Fibroblast of lung (primary cell): ENCODE measurements at places on chromosomes 12 and 14. TPM values are rescaled to one million over a fixed set of nuclear protein-coding genes. Genes with fewer than 3 reads are reported as not detected.

Gene TAMALIN
- 11.3 and 12.1 TPM in 2 replicates for total RNA-seq

Gene PTPRQ
- 0.77 and 1.3 TPM in 2 replicates for total RNA-seq

Gene RERG
- total RNA-seq, result 0.26 and 0.33 TPM in 2 replicates

Gene TAS2R46
- 1.5 and 2.0 TPM in 2 replicates for total RNA-seq

Gene EIF2S3B
- 1.7 and 1.8 TPM in 2 replicates for total RNA-seq

Gene CISTR
- total RNA-seq, result not detected in 2 replicates

Gene HOXC6
- total RNA-seq, result 0.17 and 0.51 TPM in 2 replicates

Gene ADAMTS20
- total RNA-seq, result not detected in 2 replicates

Gene HSPB8
- 21.3 and 23.8 TPM in 2 replicates for total RNA-seq

Gene TEX52
- total RNA-seq, result not detected in 2 replicates

Gene CIROP
- 0.17 and 1.0 TPM in 2 replicates for total RNA-seq

Gene GLT1D1
- total RNA-seq, result under 0.01 TPM in 2 replicates

Gene CCND2
- 35.2 and 37.3 TPM in 2 replicates for total RNA-seq

Gene PPM1H
- total RNA-seq, result 0.51 and 3.1 TPM in 2 replicates

Gene GLIPR1L1
- total RNA-seq, result under 0.01 TPM in 1 of 2 replicates, not detected in the other

- no peak overlapping the region for H3K27ac ChIP-seq
- DNase-seq, result no peak
- no peaks in the 10 kb centered on the region for H3K36me3 ChIP-seq
- peaks cover 4% of the 10 kb centered on the region for H3K4me1 ChIP-seq
Observed at GRCh38 chr14:34502545-34503225, 36.8 kb downstream of the EAPP start.

- peak; percentile 72 for DNase-seq
- no peaks in the 10 kb centered on the region for H3K36me3 ChIP-seq
Observed at GRCh38 chr14:75295491-75296345, 17.1 kb downstream of the FOS start.

DNA sequence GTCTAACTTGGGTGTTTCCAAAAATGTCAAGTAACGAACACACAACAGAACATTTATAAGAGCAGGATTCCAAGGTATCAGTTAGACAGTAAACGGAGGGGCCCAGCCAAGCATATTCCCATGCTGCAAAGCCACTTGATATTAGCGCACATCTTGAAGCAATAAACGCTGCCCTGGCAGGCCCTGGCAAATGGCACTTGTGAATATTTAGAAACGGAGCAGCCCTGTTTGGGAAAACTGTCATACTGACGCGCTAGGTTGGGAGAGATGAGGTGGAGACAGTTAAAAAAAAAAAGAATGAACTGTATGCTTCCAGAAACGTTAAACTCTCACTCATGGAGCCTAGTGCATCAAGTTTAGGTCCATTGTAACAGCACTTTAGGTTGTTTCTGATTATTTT is 9.3 kb downstream of the DGLUCY start:
- H3K4me1 ChIP-seq, result peaks cover 8% of the 10 kb centered on the region
- no peaks in the 10 kb centered on the region for H3K27me3 ChIP-seq
- no peaks in the 10 kb centered on the region for H3K36me3 ChIP-seq
- no peak overlapping the region for H3K27ac ChIP-seq
- H3K4me3 ChIP-seq, result no peak overlapping the region

DNA sequence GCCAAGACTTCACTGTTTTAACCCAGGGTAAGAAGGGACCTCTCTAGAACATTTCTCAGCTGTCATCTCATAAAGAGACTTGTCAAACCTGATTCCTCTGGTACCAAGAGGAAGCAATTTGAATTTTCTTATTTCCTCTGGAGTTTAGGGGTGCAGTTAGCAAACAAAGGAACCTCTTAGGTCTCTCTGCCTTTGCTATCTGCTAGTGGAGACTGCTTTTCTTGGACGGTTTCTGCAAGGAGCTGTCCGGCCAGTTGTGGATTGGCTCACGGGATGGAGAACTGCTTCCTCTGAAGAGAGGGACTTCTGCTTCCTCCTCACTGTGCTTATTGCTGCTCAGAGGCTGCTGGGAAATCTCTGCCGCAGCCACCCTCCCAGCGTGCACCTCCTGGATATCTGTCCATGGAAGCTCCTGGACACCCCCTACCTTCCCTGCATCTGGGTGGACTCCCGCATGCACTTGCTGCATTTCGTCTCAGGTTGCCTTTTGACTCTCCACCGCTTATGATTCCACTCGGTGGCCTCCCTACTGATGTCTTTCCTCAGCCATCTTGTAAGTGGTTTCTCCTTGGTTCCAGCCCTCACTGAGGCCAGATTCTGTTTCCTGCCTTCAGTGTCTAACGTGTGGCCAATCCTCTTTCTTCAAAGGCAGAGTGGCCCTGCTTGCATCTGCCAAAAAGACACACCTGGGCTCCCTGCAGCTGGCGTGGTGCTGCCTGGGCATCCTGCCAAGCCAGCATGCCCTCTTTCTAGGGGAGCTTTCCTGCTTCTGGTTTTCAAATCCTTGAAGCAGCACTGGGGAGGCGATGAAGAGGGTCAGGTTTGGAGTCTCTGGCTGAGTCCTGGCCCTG is 187.3 kb downstream of the CHST11 start:
- H3K27ac ChIP-seq, result no peak overlapping the region
- H3K4me3 ChIP-seq, result no peak overlapping the region
- H3K36me3 ChIP-seq, result no peaks in the 10 kb centered on the region
- no peaks in the 10 kb centered on the region for H3K27me3 ChIP-seq
- DNase-seq, result no peak
- no peaks in the 10 kb centered on the region for H3K4me1 ChIP-seq

- DNase-seq, result no peak
- no peak overlapping the region for H3K27ac ChIP-seq
- H3K4me1 ChIP-seq, result no peaks in the 10 kb centered on the region
- H3K4me3 ChIP-seq, result no peak overlapping the region
Observed at GRCh38 chr12:98533723-98534251, 18.4 kb downstream of the TMPO start.

DNA sequence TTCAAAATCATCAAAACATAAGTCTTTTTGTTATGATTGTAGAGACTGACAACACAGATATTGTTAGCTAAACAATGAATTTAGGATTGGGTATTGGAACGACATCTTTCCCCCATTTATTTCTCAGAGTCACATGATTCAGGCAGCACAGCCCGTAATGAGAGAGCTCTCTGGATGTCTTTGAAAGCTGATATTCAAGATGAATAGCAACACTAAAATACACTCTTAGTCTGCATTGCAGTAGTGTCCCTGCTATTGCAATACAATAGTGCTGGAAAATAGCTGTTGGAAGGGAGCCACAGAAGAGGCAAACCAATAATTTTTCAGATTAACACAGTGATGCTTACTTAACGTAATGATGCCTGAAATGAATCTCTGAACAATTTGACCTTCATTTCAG is 9.9 kb downstream of the GTSF1 start:
- DNase-seq, result no peak
- H3K4me3 ChIP-seq, result no peak overlapping the region
- H3K4me1 ChIP-seq, result no peaks in the 10 kb centered on the region
- no peak overlapping the region for H3K27ac ChIP-seq
- no peaks in the 10 kb centered on the region for H3K36me3 ChIP-seq

- no peaks in the 10 kb centered on the region for H3K36me3 ChIP-seq
- H3K4me1 ChIP-seq, result no peaks in the 10 kb centered on the region
- no peak for DNase-seq
- no peak overlapping the region for H3K27ac ChIP-seq
- no peak overlapping the region for H3K4me3 ChIP-seq
- no peaks in the 10 kb centered on the region for H3K27me3 ChIP-seq
Observed at GRCh38 chr12:127262615-127263014, 1004.4 kb upstream of the TMEM132C start.

GRCh38 chr12:27236498-27236897 is 7.6 kb upstream of the STK38L start:
- peak; percentile 30 for DNase-seq
- no peak overlapping the region for H3K4me3 ChIP-seq
- H3K4me1 ChIP-seq, result no peaks in the 10 kb centered on the region

DNA sequence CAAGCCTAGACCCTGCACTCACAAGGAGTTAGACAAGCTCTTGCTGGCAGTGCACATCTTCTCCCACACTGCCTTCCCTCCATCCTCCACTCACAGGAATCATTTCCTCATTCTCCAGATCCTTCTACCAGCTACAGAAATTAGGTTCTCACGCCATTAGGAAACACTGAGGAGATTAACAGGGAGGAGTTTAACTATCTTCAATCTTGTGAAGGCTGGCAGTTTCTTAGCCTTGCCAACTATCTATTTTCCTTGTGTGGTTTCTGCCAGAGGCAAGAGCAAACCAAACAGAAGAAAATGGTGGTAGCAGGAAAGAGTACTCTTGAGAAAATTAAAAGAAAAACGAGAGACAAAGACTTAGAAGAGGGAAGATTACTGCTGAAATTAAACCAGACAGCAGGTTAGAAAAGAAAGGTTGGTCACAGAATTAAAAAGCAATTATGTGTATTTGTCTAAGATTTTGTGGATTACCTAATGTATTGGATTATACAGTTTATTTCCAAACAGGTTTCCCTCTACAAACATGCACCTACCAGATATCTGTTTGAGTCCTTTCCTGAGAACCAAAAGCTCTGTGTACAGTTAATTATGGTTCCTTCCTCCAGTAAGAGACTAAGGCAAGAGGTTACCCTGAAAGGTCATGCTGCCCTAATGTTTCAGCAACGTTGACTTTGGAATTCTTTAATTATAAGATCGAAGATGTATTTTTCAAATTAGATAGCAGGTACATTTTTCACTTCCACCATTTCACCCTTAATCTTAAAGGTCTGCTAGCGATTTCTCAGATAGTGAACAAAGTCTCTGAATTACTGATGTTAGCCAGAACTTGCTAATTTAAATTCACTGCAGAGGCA is 5.0 kb downstream of the RERG start:
- peaks cover 2% of the 10 kb centered on the region for H3K4me1 ChIP-seq
- DNase-seq, result no peak
- no peak overlapping the region for H3K27ac ChIP-seq
- no peak overlapping the region for H3K4me3 ChIP-seq
- H3K27me3 ChIP-seq, result no peaks in the 10 kb centered on the region

- no peaks in the 10 kb centered on the region for H3K4me1 ChIP-seq
- DNase-seq, result no peak
- no peaks in the 10 kb centered on the region for H3K36me3 ChIP-seq
- no peak overlapping the region for H3K27ac ChIP-seq
- H3K27me3 ChIP-seq, result no peaks in the 10 kb centered on the region
Observed at GRCh38 chr14:104297313-104297704, 158.9 kb downstream of the KIF26A start.

GRCh38 chr12:55001198-55001868 is 16.8 kb upstream of the TESPA1 start:
- no peaks in the 10 kb centered on the region for H3K36me3 ChIP-seq
- no peak overlapping the region for H3K27ac ChIP-seq
- H3K4me1 ChIP-seq, result no peaks in the 10 kb centered on the region
- no peak overlapping the region for H3K4me3 ChIP-seq

DNA sequence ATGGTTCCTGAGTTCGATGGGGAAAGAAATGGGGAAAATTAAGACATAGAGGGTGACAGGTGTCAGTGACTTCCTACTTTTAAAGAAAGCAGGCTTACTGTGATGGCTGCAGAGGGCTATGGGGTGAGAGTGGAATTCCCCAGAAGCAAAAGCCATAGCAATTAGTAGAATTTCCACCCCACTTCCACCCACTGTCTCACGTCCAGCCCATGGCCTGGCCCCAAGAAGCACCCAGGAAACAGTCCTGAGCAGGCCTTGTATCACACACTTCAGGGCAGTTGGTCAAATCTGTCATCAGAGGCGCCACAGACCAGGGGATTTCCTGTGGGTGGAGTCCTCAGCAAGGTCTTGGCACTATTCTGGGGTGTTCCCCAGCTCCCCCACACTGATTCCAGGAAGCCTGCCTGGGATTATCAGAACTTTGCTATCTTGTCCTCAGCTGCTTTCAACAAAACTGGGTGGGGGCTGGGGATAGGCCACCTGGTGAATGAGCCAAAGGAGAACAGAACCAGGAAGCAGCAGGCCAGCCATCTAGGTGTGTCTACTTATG is 120.1 kb upstream of the CCND2 start:
- H3K4me3 ChIP-seq, result no peak overlapping the region
- no peaks in the 10 kb centered on the region for H3K36me3 ChIP-seq
- DNase-seq, result no peak
- no peaks in the 10 kb centered on the region for H3K27me3 ChIP-seq
- no peak overlapping the region for H3K27ac ChIP-seq
- H3K4me1 ChIP-seq, result no peaks in the 10 kb centered on the region

- no peaks in the 10 kb centered on the region for H3K27me3 ChIP-seq
- no peak for DNase-seq
- H3K36me3 ChIP-seq, result no peaks in the 10 kb centered on the region
- H3K4me3 ChIP-seq, result peak overlapping the region; percentile 56
- peak overlapping the region; percentile 52 for H3K27ac ChIP-seq
Observed at GRCh38 chr14:93185349-93185720, 218 bp downstream of the LYSET start.

DNA sequence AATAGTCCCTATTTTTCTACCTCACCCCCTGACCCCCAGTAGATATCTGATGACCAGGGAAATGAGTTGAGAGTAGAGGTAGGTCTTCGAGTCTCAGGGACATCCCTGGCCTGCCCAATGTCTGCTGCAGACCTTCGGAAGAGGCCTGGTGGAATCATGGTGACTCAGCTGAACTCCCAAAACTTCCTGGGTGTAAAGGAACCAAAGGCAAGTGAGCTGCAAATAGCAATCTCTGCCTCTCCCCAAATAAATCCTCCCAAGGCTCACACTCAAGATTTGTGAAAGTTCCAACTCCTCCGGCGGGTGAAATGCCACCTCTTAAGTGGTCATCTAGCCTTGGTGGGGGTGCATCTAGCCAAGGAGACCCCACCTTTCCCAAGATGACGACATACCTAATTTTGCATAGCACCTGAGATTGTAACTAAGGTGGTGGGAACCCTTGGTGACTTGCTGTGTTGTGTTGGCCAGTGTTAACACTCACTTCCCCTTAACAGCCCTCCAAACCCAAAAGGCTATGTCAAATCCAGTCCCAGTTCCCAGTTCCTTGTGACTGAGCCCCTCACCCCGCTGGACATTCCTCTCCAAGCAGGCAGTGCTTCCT is 6.3 kb downstream of the ZFP36L1 start:
- DNase-seq, result peak; percentile 80
- peaks cover 17% of the 10 kb centered on the region for H3K36me3 ChIP-seq
- peak overlapping the region; percentile 60 for H3K27ac ChIP-seq
- H3K27me3 ChIP-seq, result no peaks in the 10 kb centered on the region
- H3K4me3 ChIP-seq, result no peak overlapping the region

DNA sequence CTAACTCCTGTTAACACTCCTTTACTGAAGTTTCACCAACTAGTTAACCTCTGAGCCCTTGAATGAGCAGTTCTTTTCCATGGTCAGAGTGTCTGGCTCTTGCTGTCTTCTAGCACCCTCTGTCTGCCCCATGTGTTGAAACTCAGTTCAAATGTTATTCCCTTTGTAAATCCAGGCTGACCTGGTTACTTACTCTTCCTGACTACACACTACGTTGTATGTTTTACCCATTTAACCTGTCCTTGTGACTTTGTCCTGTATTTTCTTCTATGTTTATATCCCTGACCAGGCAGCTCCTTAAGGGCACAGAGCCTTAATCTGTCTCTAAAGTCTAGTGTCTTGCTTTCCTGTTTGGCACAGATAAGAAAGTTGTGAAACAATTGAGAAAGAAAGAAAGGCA is 389.0 kb upstream of the RPL10L start:
- DNase-seq, result peak; percentile 14
- H3K27ac ChIP-seq, result no peak overlapping the region
- no peaks in the 10 kb centered on the region for H3K4me1 ChIP-seq
- H3K36me3 ChIP-seq, result no peaks in the 10 kb centered on the region
